ENCODE measurements at places on chromosomes 6 and 20.
A peak's percentile ranks its signal among the peaks of the same experiment; 100 is the strongest.

GRCh38 chr20:45822857-45823256 is 4.3 kb downstream of the TNNC2 start:
- no peak for DNase-seq

DNA sequence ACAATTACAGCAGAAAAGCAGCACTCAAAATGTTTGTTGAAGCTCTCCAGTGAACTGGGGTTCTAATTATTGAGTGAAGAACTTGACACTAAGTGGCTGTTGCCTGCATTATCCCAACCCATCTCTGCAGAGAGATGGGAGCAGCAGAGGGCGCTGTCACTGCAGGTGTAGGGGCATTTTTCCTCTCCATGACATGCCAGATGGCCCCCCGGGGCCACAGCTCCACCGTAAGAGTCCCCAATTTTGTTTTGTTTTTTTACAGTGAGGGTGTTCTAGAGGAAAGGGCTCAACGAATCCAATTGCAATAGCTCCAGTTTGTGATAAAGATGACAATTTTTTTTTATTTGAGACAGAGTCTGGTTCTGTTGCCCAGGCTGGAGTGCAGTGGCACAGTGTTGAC is 1.9 kb upstream of the FUCA2 start:
- no peak for DNase-seq

DNA sequence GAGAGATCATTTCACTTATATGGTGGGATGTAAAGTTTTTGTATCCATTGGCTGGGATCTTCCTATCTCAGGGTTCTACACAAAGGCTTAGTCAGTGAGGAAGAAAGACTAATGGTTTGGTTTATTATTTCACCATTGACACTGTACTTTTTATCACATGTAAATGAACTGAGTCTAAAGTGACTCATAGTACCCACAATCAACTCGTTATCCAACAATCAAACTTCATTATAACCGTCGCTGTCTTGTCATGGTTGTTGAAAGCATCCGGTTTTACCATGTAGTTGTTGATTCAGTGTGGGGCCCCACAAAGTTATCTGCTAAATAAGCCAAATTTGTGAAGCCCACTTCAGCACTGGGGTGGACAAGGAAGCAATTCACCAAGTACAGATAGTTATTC is 55.8 kb upstream of the MTRF1L start:
- no peak for DNase-seq

DNA sequence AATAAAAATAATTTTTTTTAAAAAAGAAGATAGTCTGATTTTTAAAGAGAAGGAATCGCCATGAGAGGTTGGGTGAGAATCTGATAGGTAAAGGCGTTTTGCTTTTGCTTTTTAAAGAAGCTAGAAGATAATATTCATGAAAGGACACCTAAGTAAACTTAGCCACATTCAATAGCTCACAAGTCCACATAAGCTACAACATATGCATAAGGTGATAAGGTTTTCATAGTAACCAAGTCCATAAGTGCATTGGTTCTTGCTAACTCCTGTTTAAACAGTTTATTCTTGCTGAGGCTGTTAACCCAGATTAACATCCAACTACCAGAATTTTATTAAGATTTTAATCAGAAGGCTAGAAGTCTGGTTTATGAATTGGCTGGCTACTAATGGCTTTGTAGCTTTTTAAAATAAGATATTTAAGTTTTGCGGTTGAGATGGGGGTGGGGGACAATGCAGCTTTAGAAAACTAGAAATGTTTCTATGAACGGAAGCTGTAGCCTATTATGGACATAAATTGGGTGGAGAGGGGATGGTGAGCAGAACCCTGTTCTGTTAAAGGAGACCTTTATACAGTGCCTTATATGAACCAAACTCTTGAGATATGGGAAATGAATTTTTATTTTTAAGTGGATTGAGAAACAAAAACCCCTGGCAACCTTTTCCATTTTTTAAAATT is 235.1 kb downstream of the ZFAND3 start:
- DNase-seq = no peak

DNA sequence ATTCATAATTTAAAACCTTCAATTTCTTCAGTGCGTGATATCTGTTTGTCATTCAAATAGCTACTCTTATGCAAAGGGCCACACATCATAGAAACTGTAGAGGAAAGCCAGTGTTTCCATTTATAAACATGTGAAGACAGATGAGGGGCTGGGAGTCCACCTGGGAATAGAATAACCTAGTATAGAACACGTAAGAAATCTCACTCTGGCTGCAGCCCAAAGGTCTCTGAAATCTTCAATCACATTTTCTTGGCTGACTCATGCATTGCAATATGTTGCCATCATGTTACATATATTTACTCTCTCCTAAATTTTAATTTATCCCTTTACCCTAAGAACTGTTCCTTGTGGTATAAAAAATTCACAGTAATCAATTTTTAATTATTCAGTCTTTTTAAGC is 123.2 kb downstream of the ELOVL4 start:
- peak; percentile 35 for DNase-seq

DNA sequence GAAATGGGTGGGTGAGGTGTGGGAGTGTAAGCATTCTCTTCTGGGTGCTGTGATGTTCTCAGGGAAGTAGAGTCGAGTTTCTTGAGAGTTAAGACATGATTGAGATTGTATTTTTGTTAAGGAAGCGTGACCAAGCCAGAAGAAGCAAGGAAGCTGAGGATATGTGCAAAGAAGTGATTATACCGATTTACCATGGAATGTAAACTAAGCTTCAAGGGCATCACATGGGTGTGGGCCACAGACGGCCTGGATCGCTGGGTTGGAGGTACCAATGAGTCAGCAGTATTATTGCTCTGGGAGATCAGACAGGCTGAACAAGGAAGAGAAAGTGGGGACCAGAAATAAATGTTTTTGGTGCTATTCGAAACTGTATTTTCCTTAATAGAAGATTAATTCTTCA is 184.1 kb upstream of the GMDS start:
- DNase-seq = no peak

Measured in fibroblast of skin of left biceps (primary cell).